ENCODE measurements at places on chromosomes 5 and 9. TPM values are rescaled to one million over a fixed set of nuclear protein-coding genes. Genes with fewer than 3 reads are reported as not detected.

GRCh38 chr9:136775191-136775590, 10.9 kb upstream of the LCN15 start:
- H3K27ac ChIP-seq, result no peak overlapping the region
- H3K27me3 ChIP-seq, result no peaks in the 10 kb centered on the region
- H3K4me1 ChIP-seq, result no peaks in the 10 kb centered on the region

DNA sequence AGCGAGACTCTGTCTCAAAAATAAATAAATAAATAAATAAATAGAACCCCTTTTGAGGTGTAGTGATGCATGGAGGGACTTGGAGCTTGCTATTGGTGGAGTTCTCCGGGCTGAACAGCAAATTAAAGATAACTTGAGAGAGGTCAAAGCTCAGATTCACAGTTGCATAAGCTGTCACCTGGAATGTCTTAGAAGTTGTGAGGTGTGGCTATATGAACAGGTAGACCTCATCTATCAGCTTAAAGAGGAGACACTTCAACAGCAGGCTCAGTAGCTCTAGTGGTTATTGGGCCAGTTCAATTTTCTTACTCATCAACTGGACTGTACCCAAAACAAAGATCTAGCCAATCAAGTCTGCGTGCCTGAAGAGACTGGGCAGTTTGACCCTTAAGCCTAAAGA, 11.7 kb upstream of the STING1 start:
- no peaks in the 10 kb centered on the region for H3K27me3 ChIP-seq
- H3K4me3 ChIP-seq, result no peak overlapping the region
- H3K36me3 ChIP-seq, result no peaks in the 10 kb centered on the region

DNA sequence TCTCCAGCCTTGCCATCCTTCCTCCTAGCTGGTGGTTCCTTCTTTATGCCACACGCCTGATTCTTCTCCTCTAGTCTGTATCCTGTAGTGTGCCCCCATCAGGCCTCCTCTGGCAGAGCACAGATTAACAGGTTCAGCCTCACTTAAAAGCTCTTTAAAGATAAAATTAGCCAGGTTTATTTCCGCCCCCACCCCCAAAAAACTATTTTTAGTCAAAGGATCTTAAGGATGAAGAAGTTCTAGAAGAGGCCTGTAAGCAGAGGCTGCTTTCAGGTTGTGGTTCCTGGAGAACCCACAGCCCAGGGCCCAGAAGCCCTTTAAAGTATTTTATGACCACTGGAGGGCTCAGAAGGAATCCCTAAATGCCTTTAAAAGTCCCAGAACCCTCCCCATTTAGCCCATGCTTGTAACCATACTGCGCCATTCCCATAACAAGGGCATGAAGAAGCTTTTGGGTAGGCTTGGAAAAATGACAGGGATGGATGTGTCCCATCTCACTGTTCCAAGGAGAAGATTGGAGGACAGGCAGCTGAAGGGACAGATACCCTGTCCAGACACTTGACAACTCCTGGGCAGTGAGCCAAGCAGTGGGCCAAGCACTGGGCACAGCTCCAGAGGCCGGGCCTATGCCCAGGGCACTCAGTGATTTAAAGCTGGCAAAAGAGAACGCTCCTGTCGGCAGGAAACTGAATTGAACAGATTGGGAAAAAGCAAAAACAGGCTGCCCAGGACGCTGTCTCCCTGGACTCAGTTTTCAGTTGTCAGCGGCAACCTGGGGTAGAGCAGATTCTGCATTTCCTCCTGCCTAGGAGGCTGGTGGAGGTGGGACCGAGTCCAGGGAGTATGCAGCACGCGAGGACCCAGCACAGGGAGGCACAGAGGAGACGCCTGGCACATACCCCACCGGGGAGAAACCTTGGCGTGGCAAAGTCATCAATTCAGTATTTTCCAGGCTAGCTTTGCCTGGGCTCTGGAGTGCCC, 106.3 kb upstream of the SSBP2 start:
- H3K27ac ChIP-seq, result peak overlapping the region; percentile 67
- H3K4me3 ChIP-seq, result peak overlapping the region; percentile 4
- peak; percentile 82 for DNase-seq
- no peaks in the 10 kb centered on the region for H3K36me3 ChIP-seq

- H3K27ac ChIP-seq, result no peak overlapping the region
- H3K27me3 ChIP-seq, result no peaks in the 10 kb centered on the region
- no peaks in the 10 kb centered on the region for H3K36me3 ChIP-seq
- H3K4me1 ChIP-seq, result peaks cover 10% of the 10 kb centered on the region
- H3K4me3 ChIP-seq, result no peak overlapping the region
- no peak for DNase-seq
Observed at GRCh38 chr5:78638973-78639669, 9.5 kb downstream of the LHFPL2 start.

DNA sequence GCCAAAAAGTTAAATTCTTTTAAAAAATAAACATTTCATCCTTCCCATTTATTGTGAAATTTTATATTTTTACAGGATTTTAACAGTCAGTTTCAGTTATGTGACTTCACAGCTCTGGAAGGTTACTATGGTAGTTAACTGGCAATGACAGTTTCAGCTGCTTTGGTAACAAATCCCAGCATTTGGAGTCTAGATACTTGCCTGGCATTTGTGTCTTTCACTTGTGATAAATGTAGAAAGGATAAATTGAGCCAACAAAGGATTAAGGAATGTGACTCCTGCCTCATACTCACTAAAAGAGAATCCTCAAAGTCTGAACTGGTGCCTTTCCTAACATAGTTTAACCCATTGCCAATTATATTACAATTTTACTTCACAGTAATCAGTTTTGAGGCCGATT, 315.5 kb downstream of the FER start:
- no peak overlapping the region for H3K4me3 ChIP-seq
- no peak for DNase-seq
- H3K4me1 ChIP-seq, result no peaks in the 10 kb centered on the region

- no peak for DNase-seq
- no peak overlapping the region for H3K27ac ChIP-seq
- H3K4me1 ChIP-seq, result peaks cover 5% of the 10 kb centered on the region
Observed at GRCh38 chr9:98830554-98830953, 23.1 kb downstream of the GALNT12 start.

- H3K27me3 ChIP-seq, result no peaks in the 10 kb centered on the region
- no peaks in the 10 kb centered on the region for H3K36me3 ChIP-seq
- H3K27ac ChIP-seq, result peak overlapping the region; percentile 94
- no peak for DNase-seq
Observed at GRCh38 chr5:75510417-75510835, 1.0 kb downstream of the CERT1 start.

Gene SNCB
- total RNA-seq, result not detected

DNA sequence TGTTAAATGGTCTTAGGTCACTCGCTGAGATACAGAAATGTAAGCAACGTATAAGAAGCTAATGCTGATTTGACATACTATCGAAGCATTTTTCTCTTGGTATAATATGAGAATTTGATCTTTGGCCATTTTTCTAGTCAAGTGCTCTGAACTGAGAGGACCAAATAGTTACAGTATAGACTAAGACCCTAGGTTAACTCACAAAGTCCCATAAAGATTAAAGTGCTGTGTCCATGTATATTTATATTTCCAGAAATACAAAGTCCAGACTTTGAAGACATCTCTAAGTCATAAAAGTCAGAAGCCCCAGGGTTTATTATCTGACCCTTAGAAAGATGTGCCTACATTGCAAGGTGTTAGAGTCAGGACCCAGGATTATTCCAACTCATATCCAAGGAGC, 752.4 kb upstream of the COX7C start:
- no peak overlapping the region for H3K27ac ChIP-seq
- no peaks in the 10 kb centered on the region for H3K36me3 ChIP-seq
- no peak overlapping the region for H3K4me3 ChIP-seq
- DNase-seq, result no peak

GRCh38 chr5:149492781-149493180, 58.5 kb downstream of the CSNK1A1 start:
- H3K36me3 ChIP-seq, result peaks cover 38% of the 10 kb centered on the region
- no peak for DNase-seq
- peaks cover 12% of the 10 kb centered on the region for H3K4me1 ChIP-seq

Gene KIAA1958
- total RNA-seq, result 21.1 TPM

DNA sequence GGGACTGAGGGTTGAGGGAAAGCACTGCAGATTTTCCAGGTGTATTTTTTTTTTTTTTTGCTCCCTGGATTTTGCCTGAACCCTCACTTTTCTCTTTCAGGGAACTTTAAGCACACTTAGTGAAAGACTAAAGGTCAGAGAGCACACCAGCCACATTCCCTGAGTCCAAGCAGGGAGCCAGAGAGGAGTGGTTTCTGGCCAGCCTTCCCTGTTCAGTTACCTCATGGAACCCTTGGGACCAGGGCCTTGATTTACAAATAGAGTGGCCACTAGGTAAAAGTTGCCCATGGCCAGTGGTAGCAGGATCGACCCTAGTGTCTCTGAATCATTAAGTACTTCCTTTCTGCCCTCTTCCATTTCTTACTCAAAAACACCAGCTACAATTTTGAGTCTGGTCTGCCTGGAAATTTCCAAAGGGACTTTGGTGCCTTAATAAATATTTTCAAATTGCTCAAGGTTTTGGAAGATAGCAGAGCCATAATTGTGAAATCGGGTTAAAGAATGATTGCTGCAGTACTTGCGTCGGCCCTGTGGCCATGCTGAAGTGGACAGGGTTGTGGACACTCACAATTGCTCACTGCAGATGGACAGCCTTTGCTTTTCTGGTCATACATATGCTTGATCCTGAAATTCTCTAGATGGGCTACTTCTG, 14.5 kb downstream of the PALM2AKAP2 start:
- H3K27ac ChIP-seq, result peak overlapping the region; percentile 61
- DNase-seq, result no peak
- H3K27me3 ChIP-seq, result no peaks in the 10 kb centered on the region

Gene CEP78
- 12.0 TPM for total RNA-seq

Gene EIF4EBP3
- 20.1 TPM for total RNA-seq

DNA sequence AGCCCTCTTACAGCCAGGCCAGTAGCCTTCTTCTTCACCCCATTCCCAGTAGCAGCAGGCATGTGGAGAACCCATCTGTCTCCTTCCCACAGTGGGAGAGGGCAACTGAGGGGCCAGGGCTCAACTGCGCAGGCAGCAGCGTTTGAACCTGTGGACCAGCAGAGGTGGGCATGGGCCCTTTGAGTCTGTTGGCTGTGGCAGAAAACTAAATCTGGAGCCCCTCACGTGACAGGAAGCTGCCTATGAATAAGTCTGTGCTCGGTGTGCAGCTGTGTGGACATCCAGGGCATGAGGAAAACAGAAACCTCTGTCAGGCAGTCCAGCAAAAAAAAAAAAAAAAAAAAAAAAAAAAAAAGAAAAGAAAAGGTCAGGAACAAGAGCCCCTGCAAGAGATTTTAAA, 189.2 kb upstream of the NR3C1 start:
- H3K27ac ChIP-seq, result no peak overlapping the region
- H3K27me3 ChIP-seq, result no peaks in the 10 kb centered on the region
- no peak overlapping the region for H3K4me3 ChIP-seq
- no peaks in the 10 kb centered on the region for H3K4me1 ChIP-seq
- no peaks in the 10 kb centered on the region for H3K36me3 ChIP-seq

Gene TRPM6
- total RNA-seq, result under 0.01 TPM

GRCh38 chr9:87656485-87656884, 69.4 kb upstream of the CTSL start:
- no peak overlapping the region for H3K27ac ChIP-seq
- no peak for DNase-seq
- peaks cover 10% of the 10 kb centered on the region for H3K36me3 ChIP-seq
- no peaks in the 10 kb centered on the region for H3K4me1 ChIP-seq
- no peaks in the 10 kb centered on the region for H3K27me3 ChIP-seq

DNA sequence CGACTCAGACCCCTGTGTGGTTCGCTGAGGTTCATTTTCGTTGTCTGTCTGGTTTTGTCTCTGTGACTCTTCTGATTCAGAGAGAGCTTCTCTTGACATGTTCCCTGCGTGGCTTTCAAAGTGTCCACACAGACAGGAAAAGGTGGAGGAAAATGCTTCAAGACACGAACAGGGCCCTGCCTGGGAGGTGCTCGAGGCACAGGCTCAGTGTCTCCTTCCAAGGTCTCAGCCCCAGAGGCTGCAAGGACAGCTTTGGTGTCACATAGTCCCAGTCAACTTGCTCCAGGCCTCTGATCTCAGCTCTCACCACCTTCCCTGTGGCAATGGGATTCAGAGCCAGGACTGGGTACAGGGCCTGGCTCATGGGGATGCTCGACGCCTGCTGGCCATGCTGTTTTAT, 51.6 kb upstream of the SARDH start:
- H3K4me3 ChIP-seq, result no peak overlapping the region
- peaks cover 36% of the 10 kb centered on the region for H3K36me3 ChIP-seq
- H3K4me1 ChIP-seq, result peaks cover 32% of the 10 kb centered on the region

Data from upper lobe of left lung (tissue), 6 donors.